Stimulated activated CD4-positive, alpha-beta T cell treated with anti-CD3 and anti-CD28 coated beads, Interleukin-1b, Interleukin-23, amount 100 ng/mL, for 4 hours (primary cell): ENCODE measurements at places on chromosomes 6 and 20.

- no peak for DNase-seq
These were observed 11.1 kb downstream of the MAP1LC3A start for GRCh38 chr20:34569598-34569997.

DNA sequence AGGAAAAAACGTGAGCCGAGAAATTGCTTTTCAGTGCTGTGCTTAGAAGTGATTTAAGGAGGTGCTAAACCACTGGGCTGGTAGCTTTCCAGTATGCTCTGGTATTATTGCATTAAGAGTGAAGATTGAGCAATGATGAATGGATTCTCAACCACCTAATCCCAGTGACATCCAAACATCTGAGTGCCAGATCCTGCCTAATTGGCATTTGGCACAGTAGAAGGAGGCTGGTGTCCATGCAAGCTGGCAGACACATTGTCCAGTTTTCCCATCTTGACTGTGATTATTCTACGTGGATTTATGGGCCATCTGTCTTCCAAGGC, 398.0 kb upstream of the PLCB4 start:
- DNase-seq: no peak

- no peak for DNase-seq
These were observed 3.7 kb upstream of the CST11 start for GRCh38 chr20:23456409-23456808.

GRCh38 chr6:107769053-107769658, 55.0 kb downstream of the SCML4 start:
- DNase-seq: no peak

DNA sequence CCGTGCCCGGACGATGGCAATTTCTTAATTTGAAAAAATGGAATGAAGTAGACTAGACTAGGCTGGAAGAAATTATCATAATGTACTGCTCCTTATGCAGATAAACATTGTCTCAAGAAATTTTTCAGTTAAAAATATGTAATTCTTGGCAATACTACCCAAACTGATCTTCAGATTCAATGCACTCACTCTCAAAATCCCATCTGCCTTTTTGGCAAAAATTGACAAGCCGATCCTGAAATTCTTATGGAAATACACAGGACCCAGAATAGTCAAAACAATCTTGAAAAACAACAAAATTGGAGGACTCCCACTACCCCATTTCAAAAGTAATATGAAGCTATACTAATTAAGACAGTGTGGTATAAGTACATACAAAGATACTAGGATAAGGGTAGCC, 19.0 kb downstream of the SLC23A2 start:
- no peak for DNase-seq

- DNase-seq: no peak
These were observed 572 bp downstream of the SLC2A4RG start for GRCh38 chr20:63740070-63740626.

DNA sequence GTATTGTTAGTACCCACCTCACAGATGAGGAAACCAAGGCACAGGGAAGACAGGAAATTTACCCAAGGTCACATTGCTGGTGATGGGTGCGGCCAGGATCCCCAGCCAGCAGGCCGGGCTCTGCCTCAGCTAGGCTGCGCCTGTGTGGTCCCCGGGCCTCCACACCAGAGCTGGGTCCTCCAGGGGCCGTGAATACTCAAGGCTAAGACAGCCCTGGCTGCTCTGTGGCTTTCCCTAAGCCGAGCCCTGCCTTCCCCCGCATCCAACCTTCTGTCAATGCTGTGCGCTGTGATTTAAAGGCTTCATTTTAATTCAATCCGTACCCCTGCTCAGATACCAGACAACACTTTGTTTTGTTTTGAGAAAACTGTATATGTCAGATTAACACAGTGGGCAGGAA, 246.7 kb downstream of the TTLL2 start:
- no peak for DNase-seq

DNA sequence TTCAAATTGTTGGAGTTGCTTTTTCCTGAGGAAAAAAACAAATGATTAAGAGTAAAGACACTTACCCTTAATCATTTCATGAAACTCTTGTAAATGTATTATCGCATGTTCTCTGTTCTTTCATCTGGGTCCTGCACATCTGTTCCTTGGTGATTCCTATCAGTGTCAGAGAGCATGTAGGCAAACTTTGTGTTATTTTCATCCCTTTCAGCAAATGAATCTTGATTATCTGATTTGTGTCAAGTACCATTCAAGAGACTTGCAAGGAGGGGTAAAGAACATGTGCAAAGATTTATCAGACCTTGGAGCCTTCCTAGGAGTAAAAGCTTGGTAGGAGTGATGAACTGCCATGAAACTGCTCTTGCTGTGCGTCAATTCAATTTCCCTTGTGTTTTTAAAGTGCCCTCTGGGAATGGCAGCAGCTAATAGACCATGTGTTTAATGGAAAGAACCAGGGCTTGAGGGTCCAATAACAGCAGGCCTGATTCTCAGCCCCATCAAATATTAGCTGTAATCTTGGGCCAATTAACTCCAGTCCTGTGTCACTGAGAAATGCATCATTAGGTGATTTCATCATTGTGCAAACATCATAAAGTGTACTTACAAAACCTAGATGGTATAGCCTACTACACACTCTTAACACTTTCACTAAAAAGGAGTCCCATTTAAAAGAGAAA, 118.9 kb upstream of the CEP85L start:
- no peak for DNase-seq
